ENCODE measurements at places on chromosomes 16 and 17. TPM values are rescaled to one million over a fixed set of nuclear protein-coding genes. Genes with fewer than 3 reads are reported as not detected.

HIC1 gene
- 1.2 TPM for polyA plus RNA-seq

PFN1 gene
- polyA plus RNA-seq, result 4,444 TPM

OTOA gene
- not detected for polyA plus RNA-seq

LGALS9 gene
- polyA plus RNA-seq, result 36.2 TPM

EPX gene
- polyA plus RNA-seq, result not detected

KRT12 gene
- not detected for polyA plus RNA-seq

NPIPA7 gene
- not detected for polyA plus RNA-seq

KCNJ12 gene
- not detected for polyA plus RNA-seq

KRT25 gene
- not detected for polyA plus RNA-seq

HOXB7 gene
- 1.8 TPM for polyA plus RNA-seq

KRT31 gene
- not detected for polyA plus RNA-seq

DNASE1L2 gene
- not detected for polyA plus RNA-seq

PCGF2 gene
- not detected for polyA plus RNA-seq

NXPH3 gene
- polyA plus RNA-seq, result not detected

CCL17 gene
- polyA plus RNA-seq, result not detected

PABPN1L gene
- polyA plus RNA-seq, result not detected

SYT17 gene
- not detected for polyA plus RNA-seq

TBC1D3H gene
- polyA plus RNA-seq, result not detected

DHRS7C gene
- not detected for polyA plus RNA-seq

SPIRE2 gene
- 1.3 TPM for polyA plus RNA-seq

ARL16 gene
- polyA plus RNA-seq, result 75.2 TPM

MT4 gene
- polyA plus RNA-seq, result not detected

HNF1B gene
- polyA plus RNA-seq, result not detected

TUFM gene
- polyA plus RNA-seq, result 149 TPM

YBX2 gene
- not detected for polyA plus RNA-seq

KRT17 gene
- not detected for polyA plus RNA-seq

BCKDK gene
- polyA plus RNA-seq, result 30.1 TPM

RNF43 gene
- polyA plus RNA-seq, result 0.58 TPM

TMEM98 gene
- not detected for polyA plus RNA-seq

MAPT gene
- polyA plus RNA-seq, result 0.40 TPM

TACO1 gene
- polyA plus RNA-seq, result 19.6 TPM

SCARF1 gene
- polyA plus RNA-seq, result 0.64 TPM

CHST4 gene
- not detected for polyA plus RNA-seq

KRT28 gene
- polyA plus RNA-seq, result not detected

All from immature natural killer cell (primary cell).